Panc1 (cell line): ENCODE measurements at places on chromosomes 6 and 20.

- no peak for DNase-seq
Observed at GRCh38 chr6:4398791-4399190, 263.4 kb upstream of the ECI2 start.

GRCh38 chr6:54267798-54268197 lies 40.4 kb upstream of the TINAG start:
- DNase-seq: no peak

- DNase-seq: no peak
Observed at GRCh38 chr6:11700118-11700718, 78.4 kb downstream of the ADTRP start.

DNA sequence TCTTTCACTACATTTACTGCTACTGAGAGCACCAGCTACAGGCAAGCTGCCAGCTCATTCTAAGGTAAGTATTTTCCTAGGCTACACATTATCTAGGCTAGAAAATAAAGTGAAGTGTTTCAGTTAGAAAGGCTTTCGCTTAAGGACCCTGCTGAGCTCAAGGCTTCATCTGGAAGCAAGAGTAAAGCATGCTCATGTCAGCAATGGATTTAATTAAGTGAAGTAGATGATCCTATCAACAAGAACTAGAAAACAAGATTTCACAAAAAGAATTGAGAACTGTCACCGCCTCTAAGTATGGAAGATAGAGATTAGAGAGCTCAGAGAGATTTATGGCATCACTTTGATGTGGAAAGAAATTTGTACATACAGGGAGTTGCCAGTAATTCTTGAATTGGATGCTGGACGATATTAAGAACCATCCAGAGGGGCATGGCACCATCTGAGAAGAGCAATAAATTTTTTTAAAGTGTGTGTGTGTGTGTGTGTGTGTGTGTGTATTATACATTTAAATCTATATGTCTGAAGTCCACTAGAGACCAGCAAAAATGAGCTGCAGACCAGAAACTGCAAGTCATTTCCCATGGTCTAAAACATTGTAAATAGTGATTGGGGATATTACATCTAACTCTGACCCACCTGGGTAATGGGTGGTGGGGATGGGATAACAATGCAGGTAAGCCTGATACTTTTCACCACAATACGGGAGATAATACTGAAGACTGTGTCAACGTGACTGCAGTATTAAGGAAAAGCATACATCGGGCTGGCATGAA lies 105.2 kb upstream of the MAP7 start:
- no peak for DNase-seq

GRCh38 chr20:4708036-4708435 lies 13.7 kb upstream of the PRND start:
- DNase-seq: no peak

DNA sequence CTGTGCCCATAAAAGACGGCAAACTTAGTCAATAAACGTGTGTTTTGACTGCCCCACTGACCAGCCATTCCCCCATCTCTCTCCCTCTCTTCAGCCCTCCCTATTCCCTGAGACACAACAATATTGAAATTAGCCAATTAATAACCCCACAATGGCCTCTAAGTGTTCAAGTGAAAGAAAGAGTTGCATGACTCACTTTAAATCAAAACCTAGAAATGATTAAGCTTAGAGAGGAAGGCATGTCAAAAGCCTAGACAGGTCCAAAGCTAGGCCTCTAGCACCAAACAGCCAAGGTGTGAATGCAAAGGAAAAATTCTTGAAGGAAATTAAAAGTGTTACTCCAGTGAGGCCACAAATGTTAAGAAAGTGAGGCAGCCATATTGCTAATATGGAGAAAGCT lies 261.6 kb upstream of the TBX18 start:
- DNase-seq: no peak

DNA sequence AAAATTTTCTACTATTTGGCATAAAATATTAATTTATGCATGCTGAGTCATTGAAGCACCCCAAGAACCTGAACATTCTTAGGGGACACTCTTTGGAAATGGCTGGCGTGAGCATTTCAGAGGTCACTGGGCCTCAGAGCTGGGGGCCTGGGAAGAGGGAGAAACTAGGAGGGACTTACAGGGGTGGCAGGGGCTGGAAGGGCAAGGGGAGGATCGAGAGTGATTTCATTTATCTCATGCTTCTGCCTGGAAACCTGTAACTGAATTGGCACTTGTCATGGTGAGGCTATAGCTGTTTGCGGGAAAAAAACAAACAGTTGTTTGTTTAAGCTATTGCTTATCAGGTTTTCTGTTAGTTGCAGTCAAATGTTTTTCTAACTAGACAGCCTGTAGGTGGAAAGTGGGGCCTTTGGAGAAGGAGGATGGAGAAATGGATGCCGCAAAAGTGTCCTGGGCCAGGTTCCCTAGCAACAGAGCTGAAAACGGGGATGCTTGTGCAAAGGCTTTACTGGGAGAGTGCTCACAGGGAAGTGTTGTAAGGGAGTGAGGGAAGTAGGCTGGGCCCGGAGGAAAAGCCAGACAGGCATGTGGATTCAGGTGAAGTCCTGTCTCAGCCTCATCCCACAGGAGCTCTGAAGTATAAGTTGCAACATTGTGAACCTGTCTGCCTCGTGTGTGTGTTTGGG lies 36.4 kb upstream of the KAT14 start:
- no peak for DNase-seq

- no peak for DNase-seq
Observed at GRCh38 chr6:130587778-130588520, 222.1 kb downstream of the TMEM200A start.

- DNase-seq: no peak
Observed at GRCh38 chr6:154341871-154342270, 14.7 kb downstream of the IPCEF1 start.

GRCh38 chr20:19775353-19776253 lies 17.5 kb downstream of the RIN2 start:
- DNase-seq: no peak

DNA sequence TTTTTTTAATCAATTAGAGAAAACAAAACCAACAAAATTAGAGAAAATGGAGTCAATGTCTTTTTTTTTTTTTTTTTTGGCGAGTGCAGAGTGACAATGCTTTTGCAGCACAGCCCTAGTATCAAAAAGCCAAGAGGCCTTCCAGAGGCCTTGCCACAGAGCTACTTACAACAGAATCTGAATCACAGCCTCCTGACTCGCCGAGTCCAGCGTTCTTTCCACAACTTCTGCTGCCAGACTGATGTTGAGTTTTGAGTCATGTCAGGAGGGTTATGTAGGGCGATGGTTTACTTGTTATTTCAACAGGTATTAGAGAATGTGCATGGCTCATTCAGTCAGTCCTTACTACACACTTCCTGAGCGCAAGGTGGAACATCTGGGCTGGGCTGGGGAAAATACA lies 88.6 kb downstream of the FNDC1 start:
- no peak for DNase-seq

GRCh38 chr6:14559746-14560536 lies 442.4 kb downstream of the CD83 start:
- DNase-seq: no peak

GRCh38 chr6:125994670-125995488 lies 8.5 kb downstream of the TRMT11 start:
- no peak for DNase-seq

- DNase-seq: no peak
Observed at GRCh38 chr20:25346349-25346748, 44.3 kb downstream of the ABHD12 start.

DNA sequence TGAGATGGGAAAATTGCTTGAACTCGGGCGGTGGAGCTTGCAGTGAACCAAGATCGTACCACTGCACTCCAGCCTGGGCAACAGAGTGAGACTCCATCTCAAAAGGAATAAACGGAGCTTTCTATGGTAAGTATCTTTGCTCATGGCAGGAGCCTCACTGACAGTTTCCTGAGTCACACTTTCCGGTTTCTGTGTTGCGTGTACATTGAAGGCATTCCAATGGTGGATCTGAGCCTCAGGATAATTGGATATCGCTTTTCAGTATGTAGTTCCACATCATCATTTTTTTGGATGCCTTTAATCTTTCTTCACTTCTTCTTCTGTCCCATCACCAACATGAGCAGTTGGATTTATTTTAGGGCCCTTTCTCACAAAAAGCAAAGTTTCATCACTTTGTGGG lies 28.6 kb upstream of the GTSF1L start:
- no peak for DNase-seq

GRCh38 chr20:958936-959815 lies 42.9 kb downstream of the RSPO4 start:
- no peak for DNase-seq

DNA sequence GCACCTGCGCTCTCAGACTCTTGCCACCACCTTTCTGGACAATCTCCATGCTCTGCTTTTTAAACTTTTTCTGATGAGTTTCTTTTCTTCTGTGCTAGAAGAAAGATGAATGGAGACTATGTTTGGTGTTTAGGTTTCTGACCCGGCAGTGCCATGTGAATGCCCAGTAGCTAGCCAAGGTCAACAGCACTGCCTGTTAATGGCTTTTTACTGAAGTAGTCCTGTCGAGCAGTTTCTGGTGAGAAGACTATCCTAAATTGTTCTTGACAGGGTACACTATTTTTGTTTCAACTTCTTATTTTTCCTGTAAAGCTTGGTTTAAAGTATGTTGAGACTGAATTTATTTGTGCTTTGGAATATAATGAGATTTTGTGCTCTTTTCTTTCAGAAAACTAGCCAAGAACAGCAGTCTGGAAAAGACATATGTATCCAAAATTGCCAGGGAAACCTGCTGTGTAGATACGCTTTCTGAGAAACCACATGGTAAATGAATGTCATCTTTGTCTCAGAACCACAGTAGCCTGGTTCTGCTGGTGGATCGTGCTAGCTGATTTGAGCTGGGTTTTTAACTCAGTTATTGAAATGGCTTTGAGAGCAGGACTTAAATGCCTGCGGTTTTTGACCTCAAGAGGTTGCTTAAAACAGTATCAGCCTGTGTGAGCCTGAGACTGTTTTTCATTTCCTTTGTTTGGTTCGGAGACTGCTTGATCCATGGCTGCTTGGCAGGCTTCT lies 48.1 kb downstream of the KCNS1 start:
- no peak for DNase-seq

- DNase-seq: no peak
Observed at GRCh38 chr20:57596998-57597939, 23.0 kb downstream of the ZBP1 start.

- no peak for DNase-seq
Observed at GRCh38 chr20:36035745-36036144, 67.4 kb downstream of the CNBD2 start.

DNA sequence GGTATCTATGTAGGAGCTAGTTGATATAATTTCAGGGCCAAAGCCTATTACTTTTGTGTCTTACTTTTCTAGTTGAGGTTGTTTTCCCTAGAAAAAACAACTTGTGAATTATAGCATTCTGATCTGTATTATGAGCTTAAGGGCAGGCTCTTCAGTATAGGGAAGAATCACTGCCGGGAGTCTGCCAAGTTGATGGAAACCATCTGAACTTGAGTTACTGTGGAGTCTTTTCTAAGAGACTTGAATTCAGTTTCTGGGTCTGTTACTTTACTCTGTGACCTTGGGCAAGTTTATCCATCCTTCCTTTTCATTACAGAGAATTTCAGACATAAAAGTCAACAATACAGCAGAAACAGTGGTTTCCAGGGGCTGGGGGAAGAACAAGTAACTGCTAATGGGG lies 2.1 kb upstream of the CASS4 start:
- no peak for DNase-seq

- no peak for DNase-seq
Observed at GRCh38 chr20:39661833-39662232, 699.7 kb downstream of the DHX35 start.

GRCh38 chr6:93566285-93566684 lies 146.9 kb upstream of the EPHA7 start:
- no peak for DNase-seq

GRCh38 chr20:9323622-9324021 lies 190.8 kb upstream of the LAMP5 start:
- DNase-seq: no peak

GRCh38 chr20:25057234-25058050 lies 497 bp downstream of the ACSS1 start:
- no peak for DNase-seq

GRCh38 chr20:57350081-57350710 lies 859 bp upstream of the RAE1 start:
- DNase-seq: no peak
